ENCODE measurements at places on chromosomes 16 and 17. TPM values are rescaled to one million over a fixed set of nuclear protein-coding genes. Genes with fewer than 3 reads are reported as not detected.

The ACSM5 gene
- not detected for total RNA-seq

The NACA2 gene
- total RNA-seq: not detected

The PDE6G gene
- not detected for total RNA-seq

The ARHGDIG gene
- total RNA-seq: 0.77 TPM

The CRHR1 gene
- total RNA-seq: not detected

The RRAD gene
- total RNA-seq: 83.7 TPM

The CMIP gene
- 2.8 TPM for total RNA-seq

The SLC5A11 gene
- under 0.01 TPM for total RNA-seq

The PLA2G15 gene
- 28.7 TPM for total RNA-seq

The HSPB9 gene
- not detected for total RNA-seq

The WNT9B gene
- total RNA-seq: not detected

The RPGRIP1L gene
- total RNA-seq: 7.4 TPM

The NRN1L gene
- total RNA-seq: 0.17 TPM

The APPBP2 gene
- total RNA-seq: 58.1 TPM

The CCR7 gene
- under 0.01 TPM for total RNA-seq

The OR2C1 gene
- 0.17 TPM for total RNA-seq

The PROCA1 gene
- 2.6 TPM for total RNA-seq

The RAI1 gene
- 4.1 TPM for total RNA-seq

The NT5M gene
- 1.2 TPM for total RNA-seq

The C16orf78 gene
- total RNA-seq: not detected

The GP2 gene
- not detected for total RNA-seq

The CNGB1 gene
- not detected for total RNA-seq

The MYBBP1A gene
- total RNA-seq: 35.2 TPM

The PTGES3L gene
- not detected for total RNA-seq

The NHLRC4 gene
- total RNA-seq: 2.1 TPM

The KCNJ12 gene
- total RNA-seq: 1.5 TPM

The TEX14 gene
- under 0.01 TPM for total RNA-seq

The RCVRN gene
- total RNA-seq: not detected

The KCNJ16 gene
- not detected for total RNA-seq

The SPATA22 gene
- 0.17 TPM for total RNA-seq

The SLC13A5 gene
- total RNA-seq: not detected
